ENCODE measurements at places on chromosomes 6 and 20.

GRCh38 chr6:34246249-34246562, 2.6 kb downstream of the SMIM29 start:
- DNase-seq: no peak

GRCh38 chr6:7905416-7905815, 5.2 kb downstream of the TXNDC5 start:
- no peak for DNase-seq

DNA sequence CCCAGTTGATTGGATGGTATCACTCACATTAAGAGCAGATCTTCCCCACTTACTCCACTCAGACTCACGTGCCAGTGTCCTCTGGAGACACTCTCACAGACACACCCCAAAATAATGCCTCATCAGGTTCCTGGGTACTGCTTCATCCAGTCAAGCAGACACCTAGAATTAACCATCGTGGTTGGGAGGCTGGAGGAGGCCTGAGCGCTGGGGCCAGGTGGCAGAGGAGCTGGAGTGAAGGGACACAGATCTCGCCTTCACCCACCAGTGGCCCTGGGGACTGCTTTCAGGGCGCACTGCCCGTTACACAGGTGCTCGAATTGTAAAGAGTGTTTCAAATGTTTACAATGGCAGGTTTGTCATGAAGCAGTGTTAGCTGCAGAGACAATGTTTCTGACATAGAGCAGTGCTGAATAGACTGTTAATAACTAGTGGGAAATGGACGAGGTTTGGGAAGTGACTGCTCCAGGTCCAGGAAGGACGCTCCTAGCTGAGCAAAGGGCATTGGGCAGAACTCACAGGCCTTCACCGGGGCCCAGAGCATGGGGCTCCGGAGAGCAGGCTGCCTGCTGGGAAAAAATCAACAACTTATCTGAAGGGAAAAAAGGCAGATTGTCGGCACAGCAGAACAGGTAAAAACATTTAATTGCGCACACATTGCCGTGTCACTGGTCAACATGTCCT, 38.4 kb downstream of the TMEM242 start:
- no peak for DNase-seq

DNA sequence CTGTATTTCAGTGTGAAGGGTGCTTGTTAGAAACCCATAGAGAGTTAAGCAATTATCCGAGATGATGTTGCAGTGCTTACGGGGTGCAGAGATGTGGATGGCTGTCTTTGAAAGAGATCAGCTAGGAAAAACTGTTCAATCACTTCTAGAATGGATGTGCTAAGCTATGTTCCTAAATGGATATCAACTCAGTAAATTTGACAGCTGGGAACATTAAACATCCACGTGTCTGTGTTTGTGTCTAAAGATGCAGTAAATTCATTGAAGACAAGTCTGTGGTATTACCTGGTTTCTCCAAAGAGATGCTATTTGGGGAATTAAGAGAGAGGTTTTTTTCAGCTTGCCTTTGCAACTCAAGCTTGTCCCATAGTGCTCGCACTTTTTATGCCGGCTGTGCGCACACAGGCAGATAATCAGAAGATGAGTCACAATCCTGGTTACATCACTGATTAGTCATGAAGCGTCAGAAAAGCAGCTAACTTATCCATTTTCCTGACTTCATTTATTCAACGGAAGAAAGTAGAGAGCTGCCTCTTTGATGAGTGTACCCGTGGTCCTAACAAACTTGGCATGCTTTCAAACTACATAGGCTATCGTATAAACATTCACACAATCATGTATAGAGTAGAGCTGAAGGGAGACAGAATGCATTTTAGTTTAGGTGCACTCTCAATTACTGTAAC, 691.7 kb upstream of the SLC35B3 start:
- no peak for DNase-seq

DNA sequence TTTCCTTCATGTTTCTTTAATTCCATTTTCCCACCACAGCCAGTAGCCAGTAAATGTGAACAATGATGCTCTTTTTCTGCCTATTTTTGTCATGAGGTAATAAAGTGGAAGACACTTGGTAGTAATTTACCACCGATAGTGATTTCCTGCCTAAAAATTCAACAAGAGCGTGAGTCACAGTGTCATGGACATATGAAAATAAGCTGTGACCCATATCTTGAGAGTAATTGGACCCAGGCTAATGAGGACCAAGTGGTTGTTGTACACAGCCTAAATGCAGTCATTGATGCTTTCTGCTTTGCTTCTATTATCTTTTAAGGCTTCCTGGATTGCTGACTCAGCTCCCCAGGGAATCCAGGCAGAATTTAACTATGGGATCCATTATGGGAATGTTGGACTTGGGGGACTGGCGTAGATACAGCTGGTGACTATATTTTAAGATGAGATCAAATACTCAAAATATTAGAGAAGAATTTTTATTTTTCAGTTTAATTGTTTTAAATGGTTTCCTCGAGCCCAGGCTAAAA, 265.9 kb upstream of the FERMT1 start:
- no peak for DNase-seq

DNA sequence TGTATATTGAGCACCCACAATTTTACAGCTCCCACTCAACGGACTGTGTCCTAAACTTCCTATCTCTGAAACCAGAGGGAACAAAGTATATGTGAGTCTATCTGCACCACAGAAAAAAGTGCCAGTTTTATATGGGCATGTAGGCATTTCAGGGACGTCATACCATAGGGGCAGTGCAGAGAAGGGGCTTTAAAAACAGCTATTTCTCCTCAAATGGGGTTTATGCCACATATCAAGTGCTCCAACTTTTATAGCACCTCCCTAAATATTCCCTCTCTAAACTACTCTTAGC, 28.9 kb upstream of the ASF1A start:
- DNase-seq: no peak

DNA sequence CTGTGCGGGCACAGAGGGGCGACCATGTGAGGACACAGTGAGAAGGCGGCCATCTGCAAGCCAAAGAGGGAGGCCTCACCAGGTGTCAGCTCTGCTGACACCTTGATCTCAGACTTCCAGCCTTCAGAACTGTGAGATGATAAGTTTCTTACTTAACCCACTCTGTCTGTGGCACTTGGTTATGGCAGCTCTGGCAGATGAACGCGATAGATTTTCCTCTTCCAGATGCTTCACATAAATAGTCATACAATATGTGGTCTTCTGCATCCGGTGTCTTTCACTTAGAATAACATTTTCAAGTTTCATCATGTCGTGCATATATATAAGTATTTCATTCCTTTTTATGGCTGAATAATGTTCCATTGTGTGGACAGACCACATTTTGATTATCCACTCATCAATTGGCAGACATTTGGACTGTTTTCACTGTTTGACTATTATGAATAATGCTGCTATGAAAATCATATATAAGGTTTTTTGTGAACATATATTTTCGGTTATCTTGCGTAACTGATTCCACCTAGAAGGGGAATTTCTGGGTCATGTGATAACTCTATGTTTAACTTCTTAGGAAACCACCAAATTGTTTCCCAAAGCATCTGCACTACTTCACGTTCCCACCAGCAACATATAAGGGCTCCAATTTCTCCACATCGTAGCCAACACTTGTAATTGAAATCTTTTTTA, 30.2 kb downstream of the PRR18 start:
- no peak for DNase-seq

GRCh38 chr6:35213824-35214756, at the start of gene SCUBE3:
TSS of gene SCUBE3 (plus strand) at chr6:35213956. CDS start at chr6:35214419, 463 bp downstream.
- no peak for DNase-seq

GRCh38 chr6:134619077-134619476, 301.2 kb upstream of the SGK1 start:
- no peak for DNase-seq

GRCh38 chr6:70673601-70674000, 5.9 kb downstream of the SMAP1 start:
- no peak for DNase-seq

- DNase-seq: no peak
Measured at GRCh38 chr20:42099101-42099500, 480.9 kb upstream of the CHD6 start.

GRCh38 chr6:161487217-161487531, 213.3 kb upstream of the AGPAT4 start:
- DNase-seq: no peak

DNA sequence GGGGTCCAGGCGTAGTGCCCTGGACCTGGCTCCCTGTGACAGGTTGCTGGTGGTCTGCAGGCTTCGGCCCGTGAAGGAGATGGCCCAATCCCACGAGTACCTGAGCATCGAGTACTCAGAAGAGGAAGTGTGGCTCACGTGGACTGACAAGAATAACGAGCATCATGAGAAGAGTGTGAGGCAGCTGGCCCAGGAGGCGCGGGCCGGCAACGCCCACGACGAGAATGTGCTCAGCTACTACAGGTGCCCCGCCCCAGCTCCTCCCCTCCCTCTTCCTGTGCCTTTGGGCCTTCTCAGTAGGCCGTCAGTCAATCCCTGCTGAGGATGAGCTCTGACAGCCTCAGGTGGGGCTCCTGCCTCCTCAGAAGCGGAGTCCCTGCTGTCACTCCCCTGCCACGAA, 42.6 kb downstream of the UQCC2 start:
- DNase-seq: no peak

Measured in HL-60 (cell line).